Fibroblast of villous mesenchyme (primary cell): ENCODE measurements at places on chromosomes 7 and 10. TPM values are rescaled to one million over a fixed set of nuclear protein-coding genes. Genes with fewer than 3 reads are reported as not detected.

GRCh38 chr7:38189231-38189938 is 11.3 kb downstream of the STARD3NL start:
- no peak for DNase-seq

DNA sequence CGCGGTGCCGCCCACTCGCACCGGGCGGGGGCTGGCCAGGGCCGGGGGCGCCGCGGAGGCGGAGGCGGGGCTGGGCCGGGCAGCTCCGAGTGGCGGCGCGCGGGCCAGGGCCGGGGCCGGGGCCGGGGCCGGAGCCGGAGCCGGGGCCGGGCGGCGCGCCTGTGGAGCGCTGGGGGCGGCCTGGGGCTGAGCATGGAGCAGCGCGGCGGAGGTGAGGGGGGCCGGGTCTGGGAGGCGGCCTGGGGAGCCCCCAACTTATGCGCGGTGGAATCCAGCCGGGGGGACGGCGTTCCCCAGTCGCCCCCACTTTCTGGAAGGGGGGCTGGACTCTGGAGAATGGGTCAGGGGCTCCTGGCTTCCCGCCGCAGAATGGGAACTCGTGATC is at the start of gene LZTS2:
TSS of gene LZTS2 (plus strand) at position 67 of the 385 bp plus-strand sequence. CDS start 2,731 bp downstream, outside the sequence.
- DNase-seq, result no peak

- DNase-seq, result no peak
Observed at GRCh38 chr10:33370434-33370930, 36.0 kb upstream of the NRP1 start.

GRCh38 chr10:3538656-3539531 is 246.1 kb downstream of the KLF6 start:
- peak; percentile 94 for DNase-seq

GRCh38 chr7:25430200-25430931 is 202.1 kb upstream of the NPVF start:
- no peak for DNase-seq

Gene CALHM3
- total RNA-seq, result under 0.01 TPM in 2 replicates

DNA sequence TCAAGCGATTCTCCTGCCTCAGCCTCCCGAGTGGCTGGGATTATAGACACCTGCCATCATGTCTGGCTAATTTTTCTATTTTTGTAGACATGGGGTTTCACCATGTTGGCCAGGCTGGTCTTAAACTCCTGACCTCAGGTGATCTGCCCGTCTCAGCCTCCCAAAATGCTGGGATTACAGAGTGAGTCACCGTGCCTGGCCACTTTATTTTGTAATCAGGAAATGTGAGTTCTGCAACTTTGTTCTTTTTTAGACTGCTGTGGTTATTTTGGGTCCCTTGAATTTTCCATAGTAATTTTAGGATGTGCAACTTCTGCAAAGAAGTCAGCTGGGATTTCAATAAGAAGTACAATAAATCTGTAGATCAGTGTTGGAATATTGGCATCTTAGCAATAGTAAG is 96.8 kb downstream of the CYTH3 start:
- peak; percentile 85 for DNase-seq
